Fibroblast of skin of abdomen (primary cell): ENCODE measurements at places on chromosomes 2 and 18.

DNA sequence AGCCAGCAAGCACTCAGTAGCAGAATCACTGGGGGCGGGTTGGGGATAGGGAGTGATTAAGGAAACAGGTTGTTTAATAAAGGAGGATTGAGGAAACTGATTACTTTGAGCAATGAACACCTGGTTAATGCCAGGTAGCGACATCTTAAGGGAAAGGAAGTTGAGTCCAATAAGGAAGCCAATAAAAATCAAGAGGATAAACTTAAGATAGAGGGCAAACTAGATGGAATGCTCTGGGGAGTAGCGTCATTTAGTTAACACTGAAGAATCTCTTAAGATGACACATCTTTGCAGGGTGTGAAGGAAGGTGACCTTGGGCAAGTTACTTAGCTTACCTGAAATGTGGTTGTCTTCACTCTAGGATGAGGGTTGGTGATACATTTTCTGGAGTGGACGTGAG lies 242.7 kb downstream of the PRKCE start:
- DNase-seq = no peak

GRCh38 chr2:160868891-160869290 lies 291.3 kb upstream of the TANK start:
- DNase-seq = peak; percentile 6

GRCh38 chr2:177474998-177475397 lies 82.4 kb downstream of the AGPS start:
- DNase-seq = peak; percentile 71

DNA sequence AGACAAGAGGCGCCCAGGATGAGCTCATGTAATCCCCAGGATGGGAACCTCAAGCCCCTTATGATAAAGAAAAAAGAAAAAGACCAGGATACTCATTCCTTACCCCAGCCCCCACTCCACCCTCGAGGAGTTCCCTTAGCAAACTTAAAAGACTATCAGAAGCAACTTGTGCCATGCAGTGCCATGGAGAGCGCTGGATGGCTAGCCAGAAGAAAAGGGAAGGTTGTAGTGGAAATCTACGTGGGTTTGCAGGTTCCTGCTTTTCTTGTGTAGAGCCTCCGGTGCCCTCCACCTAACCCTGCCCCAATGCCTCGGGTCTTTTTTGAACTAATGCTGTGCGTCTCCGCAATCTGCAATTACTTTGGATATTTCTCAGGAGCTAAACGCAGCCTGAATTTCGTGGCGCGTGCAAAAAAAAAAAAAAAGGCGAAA lies 16.2 kb upstream of the BCL11A start:
- no peak for DNase-seq

- DNase-seq = peak; percentile 92
Measured at GRCh38 chr2:151251012-151251411, 10.7 kb downstream of the RBM43 start.

DNA sequence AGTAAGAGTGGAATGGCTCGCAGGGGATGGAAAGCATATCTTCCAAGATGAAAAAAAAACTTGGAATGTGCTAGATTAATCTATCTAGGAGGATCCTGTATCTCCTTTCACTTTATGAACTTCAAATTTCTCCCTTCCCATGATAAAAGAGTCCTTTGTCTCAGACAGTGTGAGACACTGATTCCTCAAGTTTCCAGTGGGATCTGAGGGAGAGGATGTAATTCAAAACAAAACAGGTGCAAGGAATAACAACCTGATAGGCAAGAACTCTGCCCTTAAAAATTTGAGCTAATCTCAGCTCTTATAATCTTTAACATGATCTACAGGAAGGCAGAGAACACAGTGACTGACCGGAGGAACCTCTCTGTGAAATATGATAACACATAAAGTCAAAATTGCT lies 162.0 kb upstream of the ZFP36L2 start:
- no peak for DNase-seq

DNA sequence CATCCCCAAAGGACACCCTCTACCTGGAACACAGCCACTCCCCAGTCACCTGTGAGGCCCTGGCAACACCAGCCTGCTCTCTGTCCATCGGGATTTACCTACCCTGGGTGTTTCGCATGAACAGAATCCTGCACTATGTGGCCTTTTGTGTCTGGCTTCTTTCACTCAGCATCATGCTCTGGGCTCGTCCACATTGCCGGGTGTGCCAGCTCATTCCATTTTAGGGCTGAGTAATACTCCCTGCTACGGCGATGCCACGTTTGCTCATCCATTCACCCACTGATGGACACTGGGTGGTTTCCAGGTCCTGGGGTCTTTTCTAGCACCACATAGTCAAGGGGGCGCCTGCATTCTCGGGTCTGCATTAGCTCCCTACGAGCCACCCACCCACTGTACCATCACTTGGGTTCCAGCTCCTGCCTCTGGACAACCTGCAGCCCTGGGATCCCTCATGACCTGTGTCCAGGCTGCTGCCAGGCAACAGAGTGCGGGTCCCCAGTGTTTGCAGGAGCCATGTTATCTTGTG lies 22.0 kb downstream of the KCNF1 start:
- no peak for DNase-seq

- no peak for DNase-seq
Measured at GRCh38 chr2:240518981-240519380, 38.8 kb downstream of the ANKMY1 start.

DNA sequence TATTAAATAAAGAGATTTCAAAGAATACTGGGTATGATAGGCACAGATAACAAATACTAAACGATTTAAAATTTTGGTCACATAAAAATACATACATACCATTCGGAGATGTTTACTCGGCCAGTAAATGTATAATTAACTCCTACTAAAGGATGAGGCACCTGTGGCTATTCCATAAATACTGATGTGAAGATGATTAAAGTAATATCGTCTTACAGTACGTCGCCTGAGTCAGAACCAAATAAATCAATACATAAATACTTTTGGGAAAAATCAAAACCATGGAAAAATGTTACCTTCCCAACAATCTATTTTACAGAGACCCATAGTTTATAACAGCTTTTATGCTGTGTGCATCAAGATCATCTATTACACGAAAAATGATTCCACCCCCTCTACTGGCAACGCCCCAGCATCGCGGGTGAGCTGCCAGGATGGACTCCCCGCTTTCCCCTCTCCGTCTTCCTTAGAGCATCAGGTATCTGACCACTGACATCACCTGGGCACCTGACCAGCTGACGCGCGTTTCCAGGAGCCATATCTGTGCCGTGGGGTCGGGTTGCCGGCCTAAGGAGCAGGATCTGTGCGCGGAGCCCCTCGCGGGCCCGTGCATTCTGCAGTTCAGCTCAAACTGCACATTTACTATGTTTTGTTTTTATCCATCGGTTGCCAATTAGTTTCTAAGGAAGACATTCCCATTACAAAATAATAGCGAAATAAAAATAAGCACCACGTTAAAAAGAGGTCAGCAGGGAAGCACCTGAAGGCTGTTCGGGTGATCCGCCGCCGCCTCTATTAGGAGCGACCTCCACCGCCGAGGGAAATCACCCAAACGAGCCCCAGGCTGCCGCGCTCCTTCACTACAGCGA lies 901 bp downstream of the ICA1L start:
- peak; percentile 52 for DNase-seq

DNA sequence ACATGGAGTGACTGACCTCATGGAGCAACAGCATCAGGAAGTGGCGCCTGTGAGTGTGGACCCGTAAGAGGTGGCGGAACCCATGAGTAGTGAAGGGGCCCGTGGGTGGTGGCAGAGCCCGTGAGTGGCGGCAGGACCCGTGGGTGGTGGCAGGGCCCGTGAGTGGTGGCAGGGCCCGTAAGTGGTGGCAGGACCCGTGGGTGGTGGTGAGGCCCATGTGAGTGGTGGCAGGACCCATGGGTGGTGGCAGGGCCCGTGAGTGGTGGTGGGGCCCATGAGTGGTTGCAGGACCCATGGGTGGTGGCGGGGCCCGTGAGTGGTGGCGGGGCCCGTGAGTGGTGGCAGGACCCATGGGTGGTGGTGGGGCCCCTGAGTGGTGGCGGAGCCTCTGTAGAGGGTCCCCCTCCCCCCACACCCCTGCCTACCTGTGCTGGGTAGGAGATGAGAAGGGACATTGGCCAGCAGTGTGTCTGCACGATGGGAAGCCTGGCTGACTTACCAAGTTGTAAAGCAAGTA lies 407.7 kb upstream of the SALL3 start:
- DNase-seq = no peak

DNA sequence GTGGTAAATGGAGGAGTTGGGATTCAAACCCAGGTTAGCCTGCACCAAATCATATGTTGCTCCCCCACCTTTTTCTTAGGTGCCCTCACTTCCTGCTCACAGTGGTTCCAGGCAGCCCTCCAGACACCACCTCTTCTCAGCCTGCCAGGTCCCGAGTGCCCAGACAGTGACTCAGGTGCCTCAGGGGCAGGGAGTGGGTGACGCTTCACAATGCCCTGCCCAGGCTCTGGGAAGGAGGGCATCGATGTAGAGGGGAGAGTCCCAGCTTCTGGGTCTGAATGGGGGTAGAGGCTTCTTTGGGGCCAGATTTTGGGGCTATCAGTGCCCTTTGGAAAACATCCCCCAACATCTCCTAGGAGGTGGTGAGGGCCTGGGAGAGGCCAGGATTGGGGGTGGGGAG lies 5.2 kb upstream of the DNAJB2 start:
- no peak for DNase-seq

- no peak for DNase-seq
Measured at GRCh38 chr2:170742896-170743529, 27.2 kb upstream of the ERICH2 start.

GRCh38 chr2:71923143-71923525 lies 224.5 kb downstream of the CYP26B1 start:
- peak; percentile 93 for DNase-seq

DNA sequence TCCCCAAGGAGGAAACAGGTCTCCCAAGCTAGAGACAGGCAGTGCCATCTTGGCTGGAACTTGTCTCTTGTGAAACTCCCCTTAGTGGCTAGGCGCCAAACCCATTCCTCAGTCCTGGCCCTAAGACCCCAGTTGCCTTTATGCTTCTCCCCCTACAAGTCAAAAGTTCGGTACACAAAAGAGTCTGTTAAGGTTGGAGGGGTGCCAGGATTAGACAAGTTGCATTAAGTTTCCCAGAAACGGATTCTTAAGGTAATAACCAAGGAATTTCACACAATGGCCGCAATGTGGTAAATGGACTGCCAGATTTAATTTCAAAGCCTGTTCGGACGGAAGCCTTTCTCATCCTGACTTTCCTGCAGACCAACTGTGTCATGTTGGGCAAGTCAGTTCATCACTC lies 80.7 kb downstream of the CCBE1 start:
- peak; percentile 49 for DNase-seq

DNA sequence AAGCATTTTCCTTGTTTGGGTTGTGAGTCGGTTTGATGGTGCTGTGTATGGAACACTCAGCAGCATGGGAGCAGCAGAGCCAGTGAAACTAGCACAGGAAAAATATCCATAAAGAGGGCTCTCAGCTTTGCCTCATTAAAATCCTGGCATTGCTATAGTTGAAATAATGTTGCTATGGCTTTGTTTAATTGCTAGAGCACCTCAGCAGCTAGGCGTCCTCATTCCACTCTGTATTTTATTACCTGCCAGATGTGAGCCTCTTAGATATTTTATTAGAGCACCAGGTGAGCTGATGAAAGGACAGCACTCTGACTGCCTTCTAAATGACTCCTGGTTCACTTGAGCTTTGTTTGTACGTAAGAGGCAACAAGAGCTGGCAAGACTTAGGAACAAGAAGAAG lies 232.4 kb downstream of the MTX2 start:
- DNase-seq = no peak

DNA sequence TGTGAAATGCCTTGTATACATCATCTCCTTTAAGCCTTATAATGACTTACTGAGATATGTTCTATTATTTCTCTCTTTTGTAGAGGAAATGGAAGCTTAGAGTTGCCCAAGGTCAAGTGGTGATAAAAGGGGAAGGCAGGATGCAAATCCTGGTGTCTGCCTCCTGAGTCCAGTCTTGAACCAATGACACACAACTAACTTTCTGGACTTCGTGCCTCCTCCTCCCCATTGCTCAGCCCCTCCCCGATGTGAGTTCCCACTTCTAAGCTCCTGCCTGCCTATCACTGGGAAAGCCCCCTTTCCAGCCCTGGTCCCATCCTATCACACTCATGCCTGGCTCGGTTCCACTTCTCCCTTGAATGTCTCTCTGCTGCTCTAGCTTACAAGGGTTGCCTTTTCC lies 6.9 kb upstream of the CTIF start:
- DNase-seq = no peak

GRCh38 chr2:88671786-88672427 lies 19.6 kb upstream of the RPIA start:
- DNase-seq = peak; percentile 42

- DNase-seq = no peak
Measured at GRCh38 chr2:164182116-164182627, 439.1 kb downstream of the GRB14 start.

DNA sequence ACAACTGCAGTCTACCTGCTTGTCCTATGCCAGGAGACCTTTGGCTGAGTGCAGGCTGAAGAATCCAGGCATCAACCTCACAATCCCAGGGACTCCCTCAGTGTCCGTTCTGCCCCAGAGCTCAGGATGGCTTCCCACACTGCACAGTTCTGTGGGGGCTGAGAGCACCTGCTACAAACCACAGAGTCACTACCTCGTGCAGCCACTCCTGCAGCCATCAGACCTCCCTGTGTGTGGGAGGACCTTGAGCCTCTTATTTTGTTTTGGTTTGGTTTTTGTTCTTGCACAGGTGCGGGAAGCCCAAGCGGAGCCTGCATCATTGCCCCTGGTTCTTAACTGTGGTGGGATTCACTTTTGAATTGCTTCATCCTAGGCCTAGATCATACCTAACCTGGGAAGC lies 31.0 kb downstream of the NAT8 start:
- DNase-seq = no peak

GRCh38 chr2:110873056-110873502 lies 140.7 kb downstream of the ACOXL start:
- DNase-seq = no peak

DNA sequence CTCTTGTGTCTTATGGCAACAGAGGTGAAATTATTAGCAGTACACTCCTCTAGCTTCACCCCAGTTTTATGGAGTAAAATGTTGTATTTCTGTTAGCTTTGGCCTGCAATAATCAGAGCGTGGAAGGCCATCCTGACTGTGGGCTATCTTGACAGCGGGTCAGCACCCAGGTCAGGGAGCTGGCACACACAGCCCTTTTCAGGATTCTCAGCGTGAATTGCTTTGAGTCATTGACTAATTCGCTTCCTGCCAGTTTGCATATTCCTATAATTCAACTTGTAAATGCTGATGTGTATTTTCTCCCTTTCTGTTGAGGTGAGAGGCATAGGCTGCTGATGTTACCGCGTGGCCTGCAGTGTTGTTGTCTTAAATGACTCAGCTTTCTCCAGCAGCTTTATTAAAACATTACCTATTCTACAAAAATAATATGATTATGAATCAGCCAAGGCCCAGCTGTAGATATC lies 109.6 kb upstream of the EML6 start:
- no peak for DNase-seq

DNA sequence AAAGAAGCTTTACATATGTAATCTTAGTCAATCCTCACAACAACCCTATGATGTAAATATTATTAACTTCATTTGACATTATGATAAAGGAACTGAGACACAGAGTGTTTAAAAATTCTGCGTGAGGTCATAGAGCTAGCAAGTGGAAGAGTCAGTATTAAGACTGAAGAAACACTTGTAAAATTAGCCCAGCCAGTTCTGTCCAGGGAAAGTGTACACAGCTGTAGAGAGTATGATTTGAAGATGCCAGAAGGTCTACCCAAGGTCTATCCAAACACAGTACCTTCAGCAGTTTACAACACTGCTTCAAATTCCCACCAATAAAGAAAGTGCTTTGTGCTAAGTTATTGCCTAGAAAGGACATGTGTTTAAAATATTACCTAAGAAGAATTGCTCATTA lies 51.7 kb upstream of the ITPRID2 start:
- DNase-seq = no peak
